SK-MEL-5 (cell line): ENCODE measurements at places on chromosomes 6 and 20. TPM values are rescaled to one million over a fixed set of nuclear protein-coding genes. Genes with fewer than 3 reads are reported as not detected.
A peak's percentile ranks its signal among the peaks of the same experiment; 100 is the strongest.

DNA sequence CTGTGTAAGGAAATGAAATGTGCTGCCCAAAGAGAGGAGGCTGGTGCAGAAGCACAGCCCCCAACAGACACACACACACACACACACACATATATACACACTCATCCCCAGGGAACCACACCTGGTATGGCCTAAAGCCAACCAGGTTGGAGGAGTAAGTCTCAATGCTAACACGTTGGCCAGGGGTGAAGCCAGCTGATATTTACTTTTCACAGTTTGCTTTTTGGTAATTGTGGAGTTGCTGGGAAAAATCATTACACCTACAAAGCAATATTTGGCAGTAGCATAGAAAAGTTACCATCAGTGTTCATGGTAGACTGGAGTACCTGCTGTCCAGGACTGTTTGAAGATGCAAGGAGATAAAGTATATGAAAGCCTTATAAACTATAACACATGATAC is 50.3 kb upstream of the NAA20 start:
- no peak for DNase-seq

The TSBP1 gene
- not detected in 2 replicates for total RNA-seq

DNA sequence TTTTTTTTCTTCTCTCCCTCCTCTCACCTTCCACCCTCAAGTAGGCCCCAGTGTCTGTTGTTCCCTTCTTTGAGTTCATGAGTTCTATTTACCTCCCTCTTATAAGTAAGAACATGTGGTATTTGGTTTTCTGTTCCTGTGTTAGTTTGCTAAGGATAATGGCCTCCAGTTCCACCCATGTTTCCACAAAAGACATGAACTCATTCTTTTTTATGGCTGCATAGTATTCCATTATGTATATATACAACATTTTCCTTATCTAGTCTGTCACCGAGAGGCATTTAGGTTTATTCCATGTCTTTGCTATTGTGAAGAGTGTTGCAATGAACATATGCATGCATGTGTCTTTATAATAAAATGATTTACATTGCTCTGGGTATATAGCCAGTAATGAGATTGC is 147.9 kb downstream of the PDE7B start:
- no peak for DNase-seq

DNA sequence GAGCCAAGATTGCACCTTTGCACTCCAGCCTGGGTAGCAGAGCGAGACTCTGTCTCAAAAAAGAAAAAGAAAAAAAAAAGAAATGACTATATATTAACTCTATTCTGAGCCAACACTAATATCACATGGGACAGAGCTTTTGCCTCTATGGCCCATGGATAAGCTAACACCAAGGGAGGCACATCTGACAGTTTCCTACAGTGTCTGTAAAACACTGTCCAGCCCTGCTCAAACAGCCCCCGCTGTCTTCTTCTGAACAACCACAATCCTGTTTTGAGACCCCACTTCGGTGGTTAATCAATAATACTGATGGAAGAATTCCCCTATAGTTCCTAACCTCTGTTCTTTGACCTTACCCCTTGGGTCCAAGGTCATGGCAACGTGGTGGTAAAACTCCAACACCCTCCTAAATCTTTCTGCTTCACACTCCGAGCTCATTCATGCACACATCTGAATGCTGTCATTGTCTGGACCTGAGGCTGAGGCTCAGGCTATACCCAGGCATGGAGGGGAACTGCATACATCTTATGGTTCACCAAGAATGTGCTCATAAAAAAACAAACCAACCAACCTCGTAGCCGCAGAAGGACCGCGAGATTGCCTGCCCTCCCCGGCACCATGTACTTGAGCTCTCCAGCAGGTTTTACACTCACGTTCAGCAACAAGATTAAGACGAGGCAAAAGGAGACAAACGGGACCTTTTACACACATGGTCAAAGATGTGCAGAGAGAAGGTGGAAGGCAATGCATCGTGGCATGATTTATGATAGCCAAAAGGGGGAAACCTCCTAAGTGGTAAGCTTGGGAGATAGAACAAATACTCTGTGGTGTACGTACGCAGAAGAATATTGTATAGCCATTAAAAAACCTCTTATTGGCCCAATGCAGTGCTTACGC is 105.4 kb upstream of the NFATC2 start:
- peak; percentile 69 for DNase-seq

The PRND gene
- total RNA-seq, result not detected in 2 replicates

The PRSS35 gene
- total RNA-seq, result 0.18 TPM in 1 of 2 replicates, not detected in the other

DNA sequence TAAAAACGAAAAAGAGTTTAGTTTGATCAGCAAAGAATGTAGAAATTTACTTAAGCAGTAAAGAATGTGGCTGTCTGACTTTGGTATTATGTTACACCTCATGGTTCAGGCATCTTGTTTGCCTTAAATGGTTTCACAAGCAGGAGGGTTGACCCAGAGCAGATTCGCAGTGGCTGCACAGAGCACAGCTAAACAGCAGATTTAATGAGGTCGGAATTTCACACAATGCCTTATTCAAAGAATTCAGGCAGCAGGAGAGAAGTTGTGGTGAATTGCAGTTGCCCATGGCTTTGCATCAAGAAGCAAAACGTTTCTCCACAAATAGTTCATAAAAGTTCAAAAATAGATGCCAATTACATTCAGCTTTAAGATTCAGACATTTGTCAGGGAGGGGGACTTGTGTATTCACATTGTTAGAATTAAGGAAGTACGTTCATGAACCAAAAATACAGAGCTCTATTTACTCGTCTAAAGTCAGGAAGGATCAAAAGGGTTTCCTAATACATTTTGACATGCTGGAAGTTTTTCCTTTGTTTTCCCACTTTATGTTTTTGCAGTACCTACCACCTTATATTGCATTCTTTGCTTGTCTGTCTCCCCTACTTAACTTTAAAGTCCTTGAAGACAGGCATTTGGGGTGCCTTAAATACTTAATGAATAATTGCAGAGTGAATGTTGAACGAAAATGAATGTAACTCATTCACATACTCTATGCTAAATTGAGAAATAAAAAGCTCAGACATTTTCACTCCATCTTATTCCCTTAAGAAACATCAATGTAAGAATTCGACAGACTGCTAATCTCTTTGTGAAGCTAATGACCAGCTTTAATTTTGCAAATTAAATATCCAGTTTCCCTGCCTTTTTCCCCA is 1163.6 kb upstream of the CITED2 start:
- peak; percentile 74 for DNase-seq

The PROKR2 gene
- not detected in 2 replicates for total RNA-seq

DNA sequence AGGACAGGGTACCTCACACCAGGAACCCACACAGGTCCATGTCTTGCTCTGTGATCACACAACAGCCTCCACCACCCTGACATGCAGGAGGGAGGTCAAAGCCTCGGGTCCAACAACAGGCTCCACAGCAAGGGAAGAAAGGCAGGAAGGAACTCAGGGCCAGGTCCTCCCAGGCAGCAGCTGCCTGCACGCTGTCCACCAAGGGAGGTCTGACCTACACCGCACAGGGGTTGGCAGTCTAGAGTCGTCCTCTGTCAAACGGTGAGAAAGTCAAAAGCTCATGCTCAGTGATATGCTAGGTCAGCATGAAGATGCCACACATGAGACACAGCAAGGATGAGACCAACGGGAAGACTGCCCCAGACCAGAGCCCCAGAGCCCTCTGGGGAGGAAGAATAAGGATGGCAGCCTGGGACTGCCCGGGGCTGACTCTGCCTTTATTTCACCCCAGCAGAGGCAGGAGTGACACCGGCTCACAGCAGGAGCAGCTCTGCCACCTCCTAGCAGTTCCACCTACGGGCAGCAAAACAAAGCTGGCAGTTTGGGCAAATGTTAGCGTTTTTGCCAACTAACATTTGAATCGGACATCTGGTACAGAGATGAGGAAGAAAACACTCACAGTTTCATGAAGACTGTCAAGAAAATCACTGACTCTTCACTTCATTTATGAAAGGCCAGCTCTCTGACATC is 8.5 kb downstream of the GMEB2 start:
- DNase-seq, result no peak

The APOM gene
- total RNA-seq, result 0.42 and 0.43 TPM in 2 replicates

The REM1 gene
- not detected in 2 replicates for total RNA-seq

DNA sequence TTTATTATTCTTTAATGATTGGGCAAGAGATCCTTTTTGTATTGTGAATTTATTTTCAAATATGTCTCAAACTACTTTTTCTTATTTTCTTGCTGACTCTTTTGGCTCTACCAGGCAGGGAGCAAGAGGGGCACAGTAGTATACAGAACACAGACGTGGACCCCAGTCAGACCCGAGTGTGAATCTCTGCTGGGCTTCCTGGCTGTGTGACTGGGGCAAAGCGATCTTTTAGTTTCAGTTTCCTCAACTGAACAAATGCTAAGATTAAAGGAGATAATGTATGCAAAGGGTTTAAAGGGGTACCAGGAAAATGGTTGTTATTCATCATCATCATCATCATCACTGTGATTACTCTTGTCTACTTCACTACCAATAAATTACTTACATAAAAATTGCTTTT is 317.5 kb downstream of the HIVEP2 start:
- DNase-seq, result no peak

The DDX27 gene
- total RNA-seq, result 53.7 and 54.8 TPM in 2 replicates

DNA sequence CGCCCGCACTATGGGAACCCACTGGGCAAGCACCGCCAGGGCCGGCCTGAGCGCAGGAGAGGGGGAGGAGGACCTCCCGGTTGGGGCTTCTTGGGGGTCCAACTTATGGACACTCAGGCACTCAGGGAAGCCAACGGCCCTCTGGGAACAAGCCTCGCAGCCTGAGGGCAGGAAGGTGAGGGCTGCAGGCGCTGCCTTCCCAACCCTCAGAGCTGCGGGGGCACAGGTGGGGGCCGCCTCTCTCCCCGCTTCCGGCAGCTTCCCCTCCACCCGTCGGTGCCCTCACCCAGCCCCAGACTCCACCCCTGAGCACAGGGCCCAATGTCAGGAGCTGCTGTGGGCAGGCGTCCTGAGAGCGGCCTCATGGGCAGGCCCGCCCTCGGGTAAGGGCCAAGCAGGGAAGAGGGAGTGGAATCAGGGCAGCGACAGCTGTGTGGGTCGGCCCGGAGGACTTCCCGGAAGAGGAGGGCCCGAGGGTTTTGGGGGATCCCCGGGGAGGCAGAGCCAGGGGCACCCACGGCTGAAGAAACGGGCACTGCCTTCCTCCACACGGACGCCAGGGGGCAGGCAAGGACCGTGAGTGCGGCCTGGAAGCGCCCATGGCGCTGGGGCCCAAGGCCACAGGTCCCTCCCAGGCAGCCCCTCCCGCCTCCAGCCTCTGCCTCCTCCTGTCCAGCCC is 488 bp upstream of the PTK6 start:
- peak; percentile 88 for DNase-seq

- DNase-seq, result no peak
These were observed 2.2 kb downstream of the SRC start for GRCh38 chr20:37347891-37348791.

The SMOC2 gene
- total RNA-seq, result 0.05 TPM in 1 of 2 replicates, not detected in the other

GRCh38 chr6:24935366-24936152 is at the start of gene RIPOR2:
RIPOR2 (minus strand) TSS chr6:24935960; CDS start chr6:24935898, 62 bp downstream.
- DNase-seq, result peak; percentile 77

The BPI gene
- total RNA-seq, result not detected in 2 replicates

The FUT9 gene
- total RNA-seq, result not detected in 2 replicates

The TMEM74B gene
- total RNA-seq, result 3.9 and 5.7 TPM in 2 replicates

GRCh38 chr6:143457563-143458359 is 7.2 kb downstream of the PEX3 start:
- DNase-seq, result no peak

The OR2H1 gene
- total RNA-seq, result not detected in 2 replicates

The ULBP1 gene
- not detected in 2 replicates for total RNA-seq

GRCh38 chr6:137214931-137215330 is 4.3 kb downstream of the IFNGR1 start:
- DNase-seq, result no peak

The VTA1 gene
- 59.7 and 71.3 TPM in 2 replicates for total RNA-seq

GRCh38 chr6:14306151-14306906 is 188.8 kb downstream of the CD83 start:
- no peak for DNase-seq

DNA sequence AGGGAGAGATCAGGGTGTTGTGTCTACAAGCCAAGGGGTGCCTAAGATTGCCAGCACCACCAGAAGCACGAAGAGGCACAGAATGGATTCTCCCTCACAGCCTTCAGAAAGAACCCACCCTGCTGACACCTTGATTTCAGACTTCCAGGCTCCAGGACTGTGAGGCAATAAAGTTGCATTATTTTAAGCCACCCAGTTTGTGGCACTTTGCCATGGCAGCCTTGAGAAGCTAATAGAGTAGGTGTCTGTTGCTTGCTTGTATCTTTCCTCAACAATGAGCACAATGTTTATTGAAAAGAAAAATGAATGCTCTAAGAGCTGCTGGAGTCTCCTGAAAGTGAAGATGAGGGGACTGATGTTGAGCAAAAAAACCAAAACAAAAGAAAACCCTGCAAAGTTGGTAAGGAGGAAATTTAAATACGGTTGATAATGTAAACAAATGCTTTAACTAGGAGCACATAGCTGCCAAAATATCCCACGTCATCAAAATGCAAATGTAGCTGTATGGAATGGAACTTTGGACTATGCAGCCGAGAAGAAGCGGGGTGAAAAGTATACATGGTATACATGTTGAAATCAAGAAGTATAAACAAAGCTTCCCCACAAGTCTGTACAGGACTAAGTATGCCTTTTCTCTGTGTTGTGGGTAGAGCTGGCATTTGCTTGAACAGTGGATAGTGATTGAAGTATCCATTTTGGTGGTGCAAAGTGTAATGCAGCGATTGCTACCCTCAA is 8.0 kb downstream of the IL20RA start:
- DNase-seq, result no peak

The RIMS4 gene
- total RNA-seq, result 10.7 and 10.9 TPM in 2 replicates

- no peak for DNase-seq
These were observed 961 bp downstream of the CCHCR1 start for GRCh38 chr6:31156641-31157040.

The C6orf15 gene
- not detected in 2 replicates for total RNA-seq

The FAM209B gene
- total RNA-seq, result not detected in 2 replicates

DNA sequence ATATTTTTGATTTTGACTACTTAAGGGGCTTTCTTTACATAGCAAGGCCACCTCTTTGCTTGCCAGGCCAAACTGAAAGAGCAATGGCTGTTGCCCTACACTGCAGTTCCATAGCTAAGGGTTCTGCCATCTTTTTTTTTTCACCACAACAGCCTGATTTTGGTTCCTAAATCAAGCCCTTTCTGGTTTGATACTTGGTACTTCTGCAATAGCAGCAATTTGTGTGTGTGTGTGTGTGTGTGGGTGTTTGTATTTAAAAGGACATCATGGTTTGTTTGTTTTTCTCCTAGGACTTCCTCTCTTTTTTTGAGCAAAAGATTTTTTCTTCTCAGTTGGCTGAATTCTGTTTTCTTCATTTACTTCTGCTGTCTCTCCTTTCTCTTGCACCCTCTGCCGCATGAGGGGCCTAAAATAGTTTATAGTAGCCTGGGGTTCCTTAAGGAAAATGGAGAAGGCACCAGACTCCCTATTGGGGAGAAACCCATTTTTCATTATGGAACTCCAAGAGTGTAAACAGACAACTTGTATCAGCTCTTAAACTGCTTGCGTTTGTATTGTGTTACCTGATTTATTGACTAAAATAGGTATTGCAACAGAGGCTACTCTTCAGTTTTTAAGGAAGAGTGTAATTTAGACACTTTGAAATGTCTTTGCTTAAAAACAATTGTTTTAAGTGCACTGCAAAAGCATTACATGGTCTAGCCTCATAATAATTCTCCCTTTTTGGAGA is 12.2 kb upstream of the GCLC start:
- DNase-seq, result no peak
